ENCODE measurements at places on chromosomes 5 and 9.
A peak's percentile ranks its signal among the peaks of the same experiment; 100 is the strongest.

- DNase-seq = peak; percentile 35
Observed at GRCh38 chr9:108239696-108240321, 616.0 kb downstream of the ACTL7B start.

DNA sequence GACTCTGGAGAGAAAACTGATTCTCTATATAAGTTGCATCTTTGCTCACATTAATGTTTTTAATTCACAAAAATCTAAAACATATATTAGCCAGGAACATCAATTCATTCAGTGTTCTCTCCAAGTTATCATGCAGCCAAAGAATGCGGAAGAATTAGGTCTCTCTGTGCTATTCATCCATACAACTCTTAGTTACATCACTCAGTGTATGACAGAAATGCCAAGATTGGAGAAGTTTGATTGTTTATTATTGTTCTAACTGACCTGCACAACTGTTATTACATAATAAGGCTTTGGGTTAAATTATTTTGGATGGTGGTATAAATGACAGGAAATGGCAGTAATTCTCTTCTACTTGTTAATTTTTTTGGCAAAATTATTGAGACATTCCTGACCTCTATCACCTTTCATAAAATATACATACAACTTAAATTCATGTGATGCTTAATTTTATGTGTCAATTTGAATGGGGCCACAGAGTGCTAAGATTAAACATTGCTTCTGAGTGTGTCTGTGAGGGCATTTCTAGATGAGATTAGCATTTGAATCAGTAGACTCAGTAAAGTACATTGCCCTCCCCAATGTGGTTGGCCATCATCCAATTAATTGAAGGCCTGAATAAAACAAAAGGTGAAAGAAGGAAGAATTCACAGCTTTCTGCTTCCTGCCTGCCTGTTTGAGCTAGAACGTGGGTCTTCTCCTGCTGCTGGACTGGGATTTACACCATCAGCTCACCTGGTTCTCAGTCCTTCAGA is 70.2 kb downstream of the NR2F1-AS1 start:
- no peak for DNase-seq

GRCh38 chr9:112337547-112337946 is 4.1 kb upstream of the PTBP3 start:
- no peak for DNase-seq

DNA sequence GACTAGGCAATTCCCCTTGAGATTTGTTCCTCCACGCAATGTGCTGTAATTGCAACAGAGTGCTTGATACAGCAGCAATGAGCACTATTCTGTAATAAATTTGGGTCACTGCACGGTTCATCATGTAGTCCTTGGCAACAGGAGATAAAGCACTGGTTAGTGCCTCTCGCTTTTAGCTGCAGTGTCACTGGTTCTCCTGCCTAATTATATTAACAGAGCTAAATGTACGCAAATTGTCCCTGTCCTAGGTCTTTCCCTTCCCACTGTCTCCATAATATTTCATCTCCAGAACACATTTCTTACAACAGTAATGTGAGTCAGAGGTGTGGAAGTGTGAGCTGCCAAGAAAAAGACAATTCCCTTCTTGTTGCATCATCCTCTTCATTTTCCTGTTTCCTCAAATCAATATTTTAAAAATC is 553.1 kb downstream of the ZNF608 start:
- DNase-seq = peak; percentile 2

DNA sequence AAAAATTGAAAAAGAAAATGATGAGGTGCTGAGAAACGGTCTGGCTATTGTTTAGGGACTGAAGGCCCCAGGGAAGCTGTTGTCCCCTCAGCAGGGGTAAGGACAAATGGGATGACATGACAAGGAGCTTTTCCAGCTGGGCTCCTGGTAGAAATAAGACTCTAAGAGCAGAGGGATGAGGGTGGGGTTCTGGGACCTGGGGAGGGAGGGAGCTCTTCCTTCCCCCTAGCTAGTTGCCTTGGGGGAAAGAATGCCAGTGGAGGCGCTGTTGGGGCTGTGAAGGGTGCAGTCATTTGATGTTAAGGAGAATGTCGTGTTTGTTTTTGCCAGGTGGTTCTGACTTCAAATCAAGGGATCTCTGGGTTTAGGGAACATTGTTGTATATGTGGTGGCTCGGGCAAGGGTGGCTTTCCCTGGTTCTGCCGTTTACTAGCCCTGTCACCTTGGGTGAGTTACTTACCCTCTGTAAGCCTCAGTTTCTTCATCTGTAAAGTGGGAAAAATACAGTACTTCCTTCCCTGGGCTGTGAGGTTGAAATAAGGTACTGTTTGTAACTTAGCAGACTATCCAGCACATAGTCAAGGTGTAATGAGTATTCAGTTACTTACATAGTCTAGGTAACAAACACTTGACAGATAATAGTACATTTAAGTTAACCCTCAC is 47.8 kb downstream of the WWC1 start:
- peak; percentile 3 for DNase-seq

- no peak for DNase-seq
Observed at GRCh38 chr5:109693535-109694400, 4.0 kb downstream of the MAN2A1 start.

DNA sequence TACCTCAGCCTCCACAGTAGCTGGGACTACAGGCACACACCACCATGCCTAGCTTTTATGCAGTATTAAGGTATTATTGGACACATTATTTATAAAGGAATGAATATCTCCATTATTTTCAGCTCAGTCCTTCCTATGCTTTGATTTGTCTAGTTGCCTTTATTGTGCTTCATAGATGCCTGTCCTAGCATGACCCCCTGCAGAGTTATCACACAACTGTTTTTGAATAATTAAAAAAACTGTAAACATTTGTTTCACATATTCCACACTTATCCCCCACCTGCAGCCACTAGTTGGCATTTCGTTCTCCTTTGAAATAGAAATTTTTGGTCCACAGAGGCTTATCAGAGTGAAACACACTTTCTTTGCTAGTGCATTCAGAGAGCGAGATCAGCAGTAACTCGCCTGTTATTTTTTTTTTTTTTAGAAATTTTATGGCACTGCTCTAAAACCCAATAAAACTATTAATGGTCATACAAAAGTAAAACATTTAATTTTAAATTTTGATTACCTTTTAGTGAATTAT is 151.8 kb upstream of the RASA1 start:
- DNase-seq = no peak

GRCh38 chr5:95669540-95669939 is 13.3 kb downstream of the SPATA9 start:
- DNase-seq = no peak

GRCh38 chr5:149700347-149700746 is 29.8 kb upstream of the PPARGC1B start:
- DNase-seq = no peak

- no peak for DNase-seq
Observed at GRCh38 chr9:7086389-7086788, 328.6 kb downstream of the KDM4C start.

DNA sequence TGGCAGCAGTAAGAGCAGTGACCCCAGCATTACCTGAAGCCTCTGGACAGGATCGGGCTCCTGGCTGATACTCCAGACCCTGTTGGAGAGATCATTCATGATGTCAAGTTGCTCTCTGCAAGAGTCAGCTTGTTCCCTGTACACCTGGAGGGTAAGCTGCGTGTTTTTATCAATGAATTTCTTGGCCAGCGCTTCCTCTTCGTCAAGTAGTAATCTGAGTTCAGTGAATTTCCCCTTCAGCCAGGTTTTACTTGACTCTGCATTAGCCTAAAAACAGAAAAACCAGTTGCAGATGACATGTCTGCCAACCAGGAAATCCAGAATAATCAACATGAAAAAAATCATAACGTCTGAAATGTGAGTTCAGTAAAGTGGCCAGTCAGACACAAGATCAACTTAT is 19.1 kb downstream of the TRIM14 start:
- DNase-seq = peak; percentile 58

- DNase-seq = no peak
Observed at GRCh38 chr9:131278702-131279111, 2.4 kb upstream of the FAM78A start.

DNA sequence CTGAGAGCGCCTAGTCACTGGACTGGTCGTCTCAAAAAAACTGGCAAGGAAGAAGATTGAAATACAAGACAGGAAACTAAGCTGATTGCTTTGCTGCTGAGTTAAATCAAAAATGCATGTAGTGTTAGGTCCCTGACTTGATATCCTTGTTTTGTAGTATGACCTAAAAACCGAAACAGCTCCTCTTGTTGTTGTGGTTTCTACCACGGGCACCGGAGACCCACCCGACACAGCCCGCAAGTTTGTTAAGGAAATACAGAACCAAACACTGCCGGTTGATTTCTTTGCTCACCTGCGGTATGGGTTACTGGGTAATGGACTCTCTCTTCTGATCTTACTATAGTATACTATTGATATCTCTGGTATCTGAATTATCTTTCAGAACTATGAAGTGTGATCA is 4.3 kb downstream of the MTRR start:
- DNase-seq = no peak

- DNase-seq = peak; percentile 87
Observed at GRCh38 chr5:69492391-69492922, at the start of gene OCLN. OCLN (plus strand) TSS chr5:69492790; CDS start chr5:69504245, 11,455 bp downstream.

- no peak for DNase-seq
Observed at GRCh38 chr9:106981396-106982287, 118.7 kb downstream of the ZNF462 start.

DNA sequence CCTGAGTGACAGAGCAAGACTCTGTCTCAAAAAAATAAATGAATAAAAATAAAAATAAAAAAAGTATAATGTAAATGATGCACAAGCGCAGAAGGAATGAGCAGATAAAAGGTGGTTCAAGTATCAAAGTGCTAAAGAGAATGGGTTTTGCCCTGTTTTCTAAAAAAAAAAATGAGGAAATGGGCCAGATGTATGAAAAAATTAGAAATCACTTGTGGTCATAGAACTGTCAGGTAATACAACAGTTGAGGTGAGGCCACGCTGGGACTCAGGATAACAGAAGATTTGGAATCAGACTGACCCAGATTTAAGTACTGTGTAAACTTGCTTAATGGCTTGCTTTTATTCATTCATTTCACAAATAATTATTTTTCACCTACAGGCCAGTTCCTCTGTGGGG is 69.8 kb downstream of the MAPKAP1 start:
- DNase-seq = no peak

DNA sequence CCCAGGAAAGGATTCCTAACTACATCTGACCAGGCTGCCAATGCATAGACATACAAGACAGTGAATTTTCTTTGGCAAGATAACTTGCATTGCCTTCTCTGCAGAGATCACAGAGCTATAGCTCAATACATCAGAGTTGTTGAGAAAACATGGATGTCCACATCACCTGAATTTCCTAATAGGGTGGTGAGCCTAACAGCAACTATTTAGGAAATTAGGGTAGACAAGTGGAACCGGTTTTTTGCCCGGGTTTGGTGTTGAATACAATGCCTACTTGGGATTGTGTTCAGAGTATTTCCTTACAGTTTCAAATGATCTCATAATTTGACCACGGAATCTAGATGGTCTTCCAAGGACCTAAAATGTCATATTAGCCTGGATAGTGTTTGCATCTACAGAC is 262.7 kb downstream of the KIF4B start:
- no peak for DNase-seq

- no peak for DNase-seq
Observed at GRCh38 chr9:95105519-95106287, 211.8 kb downstream of the FANCC start.

- peak; percentile 40 for DNase-seq
Observed at GRCh38 chr5:26889815-26890214, 148.6 kb downstream of the CDH9 start.

GRCh38 chr5:176529741-176530141 is 7.5 kb downstream of the RNF44 start:
- no peak for DNase-seq

GRCh38 chr9:8390571-8390970 is 591.0 kb upstream of the DMAC1 start:
- no peak for DNase-seq

- no peak for DNase-seq
Observed at GRCh38 chr5:16794269-16794913, 141.7 kb downstream of the MYO10 start.

DNA sequence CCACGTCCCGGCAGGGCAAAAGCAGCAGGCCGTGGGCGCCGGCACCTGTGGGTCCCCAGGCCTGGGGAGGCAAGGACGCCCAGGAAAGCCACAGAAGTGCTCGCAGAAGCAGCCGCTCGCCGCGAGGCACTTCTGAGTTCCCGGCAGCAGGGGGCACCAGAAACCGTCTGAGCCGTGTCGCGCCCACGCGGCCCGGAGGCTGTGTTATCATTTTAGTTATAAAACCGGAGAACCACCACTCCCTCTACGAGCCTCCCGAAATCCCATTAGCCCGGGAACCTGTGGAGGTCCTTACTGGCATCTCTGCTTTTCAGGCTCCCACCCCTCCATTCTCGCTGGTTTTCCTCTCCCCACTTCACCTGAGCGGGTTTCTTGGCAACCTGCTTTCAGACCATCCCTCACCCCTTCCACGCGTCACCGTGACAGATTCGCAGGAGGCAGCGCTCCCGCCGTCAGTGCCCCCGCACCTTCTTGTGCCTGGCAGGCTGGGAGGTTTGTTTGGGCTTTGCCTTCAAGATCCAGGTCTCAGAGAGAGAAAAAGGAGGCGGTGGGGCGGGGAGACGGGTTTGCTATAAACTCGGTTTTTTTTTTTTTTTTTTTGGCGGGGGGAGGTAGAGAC is 2.3 kb downstream of the GDNF start:
- peak; percentile 35 for DNase-seq

GRCh38 chr9:2192356-2192979 is 177.3 kb downstream of the SMARCA2 start:
- DNase-seq = no peak

GRCh38 chr5:161507591-161507990 is 38.9 kb downstream of the GABRB2 start:
- DNase-seq = no peak

GRCh38 chr9:101635473-101635872 is 40.7 kb upstream of the PPP3R2 start:
- no peak for DNase-seq

DNA sequence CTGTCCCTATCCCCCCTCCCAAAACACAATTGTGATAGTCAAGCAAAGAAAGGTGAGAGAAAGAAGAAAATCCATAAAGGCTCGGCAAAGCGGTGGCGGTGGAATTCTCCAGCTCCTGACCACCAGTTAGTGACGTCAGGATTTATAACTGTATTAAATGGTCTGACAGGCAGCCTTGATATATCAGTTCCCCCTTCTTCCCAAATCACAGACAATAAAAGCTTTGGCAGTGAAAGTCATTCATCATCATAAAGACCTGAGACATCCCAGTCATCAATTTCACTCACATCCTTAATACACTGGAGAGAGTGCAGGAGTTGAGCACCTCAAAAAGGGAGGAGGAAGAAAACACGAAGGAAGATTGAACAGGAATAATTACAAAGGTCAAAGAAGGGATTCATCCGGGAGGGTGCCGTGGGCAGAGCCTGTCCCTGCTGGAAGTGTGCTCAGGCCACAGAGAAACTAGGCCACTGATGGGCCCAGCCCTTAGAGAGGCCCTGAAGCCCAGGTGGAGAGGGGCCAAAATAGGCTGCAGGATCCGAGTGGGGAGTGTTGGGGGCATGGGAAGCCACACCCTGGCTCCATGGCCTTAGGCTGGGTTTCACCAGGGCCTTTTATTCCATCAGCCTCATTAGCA is 131.9 kb downstream of the PAX5 start:
- no peak for DNase-seq

- DNase-seq = no peak
Observed at GRCh38 chr9:106857811-106858470, 5.0 kb upstream of the ZNF462 start.

All from NCI-H1417 (cell line).